ENCODE measurements at places on chromosomes 7 and 10.

- no peak for DNase-seq
Measured at GRCh38 chr10:34320265-34320664, 494.8 kb downstream of the PARD3 start.

DNA sequence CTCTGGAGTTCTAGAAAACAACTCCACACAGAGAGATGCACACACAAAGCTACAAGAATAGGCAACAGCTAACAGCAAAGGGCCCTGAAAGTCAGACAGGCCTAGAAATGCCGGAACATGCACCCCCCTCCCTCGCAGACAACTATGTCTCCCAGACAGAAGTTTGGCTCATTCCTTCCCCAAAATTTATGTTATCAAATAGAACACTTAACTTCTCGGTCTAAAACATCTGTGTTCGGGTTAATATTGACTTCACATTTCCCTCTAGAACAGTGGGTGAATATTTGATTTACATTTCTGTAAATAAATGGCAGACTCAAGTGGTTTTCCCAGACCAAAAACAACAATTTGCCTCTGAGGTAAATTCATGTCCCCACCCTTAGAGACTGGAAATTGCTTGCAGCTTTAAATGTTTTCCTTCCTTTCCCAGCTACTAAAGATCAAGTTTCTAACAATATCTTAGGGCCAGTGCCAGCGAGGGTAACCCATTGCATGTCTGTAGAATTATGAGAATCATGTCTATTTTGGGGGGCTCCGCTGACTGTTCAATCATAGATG lies 92.5 kb upstream of the INHBA start:
- no peak for DNase-seq

GRCh38 chr10:49135575-49136313 lies 1.9 kb upstream of the FAM170B start:
- DNase-seq: no peak

DNA sequence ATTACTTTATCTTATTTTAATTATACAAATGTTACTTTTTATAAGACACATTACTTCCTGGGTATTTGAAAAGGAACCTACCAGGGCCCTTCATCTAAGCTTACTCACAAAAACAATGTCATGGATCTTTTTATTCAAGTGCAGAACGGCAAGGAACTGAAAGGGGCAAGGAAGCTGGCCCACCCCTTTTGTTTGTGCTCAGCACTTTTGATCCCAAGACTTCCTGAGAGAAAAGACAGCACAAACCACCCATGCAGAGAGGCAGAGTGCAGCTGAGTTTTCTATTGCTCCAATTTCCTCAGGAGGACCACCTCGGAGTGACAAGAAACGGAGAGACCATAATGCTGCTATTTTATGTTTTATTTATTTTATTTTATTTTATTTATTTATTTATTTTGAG lies 232.0 kb upstream of the NRP1 start:
- no peak for DNase-seq

DNA sequence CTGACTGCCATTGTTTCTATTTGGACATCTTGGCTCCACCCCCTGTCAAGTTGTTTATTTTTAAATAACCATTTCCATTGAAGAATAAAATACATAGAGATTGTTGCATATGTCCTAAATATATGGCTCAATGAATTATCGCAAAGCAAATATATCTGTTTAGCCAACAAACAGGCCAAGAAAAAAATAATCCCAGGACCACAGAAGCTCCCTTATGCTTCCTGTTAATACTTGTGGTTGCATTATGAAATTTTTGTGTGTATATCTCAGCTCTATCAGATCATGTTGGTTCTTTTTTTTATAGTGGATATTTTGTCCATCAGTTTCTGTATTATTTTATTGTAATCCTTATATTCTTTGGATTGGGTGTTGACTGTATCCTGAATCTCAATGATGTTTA lies 53.4 kb upstream of the CYP2C8 start:
- no peak for DNase-seq

- no peak for DNase-seq
Measured at GRCh38 chr10:116702165-116702564, 40.2 kb downstream of the HSPA12A start.

GRCh38 chr10:31034098-31034909 lies 2.6 kb upstream of the ZNF438 start:
- DNase-seq: no peak

- no peak for DNase-seq
Measured at GRCh38 chr7:117775801-117776200, 97.4 kb downstream of the CTTNBP2 start.

All from stimulated activated CD4-positive, alpha-beta T cell treated with anti-CD3 and anti-CD28 coated beads, Interleukin-12 subunit alpha, Interleukin-12 subunit beta, amount 100 ng/mL, for 24 hours (primary cell).